Retina (tissue), 1 donor: ENCODE measurements at places on chromosomes 4 and X.

- peak; percentile 49 for DNase-seq
Observed at GRCh38 chrX:630612-631496, at the start of gene SHOX. TSS of gene SHOX (plus strand) at chrX:630791. CDS start at chrX:630898, 107 bp downstream.

- DNase-seq = no peak
Observed at GRCh38 chr4:77595364-77595973, 10.2 kb upstream of the CXCL13 start.

- no peak for DNase-seq
Observed at GRCh38 chr4:71765350-71765749, 18.5 kb downstream of the GC start.

- no peak for DNase-seq
Observed at GRCh38 chrX:57119416-57119815, 1.9 kb downstream of the SPIN2B start.
